Activated CD4-positive, alpha-beta T cell treated with anti-CD3 and anti-CD28 coated beads, Interleukin-2, amount 50 U/mL, for 16 hours (primary cell): ENCODE measurements at places on chromosomes 1 and 21.
A peak's percentile ranks its signal among the peaks of the same experiment; 100 is the strongest.

GRCh38 chr1:10400013-10400412 lies 1.1 kb downstream of the PGD start:
- DNase-seq: no peak

GRCh38 chr1:229629261-229629660 lies 3.2 kb downstream of the URB2 start:
- no peak for DNase-seq

GRCh38 chr1:43836267-43836951 lies 97.2 kb upstream of the ARTN start:
- DNase-seq: peak; percentile 17

GRCh38 chr1:54986025-54986424 lies 5.6 kb downstream of the TMEM61 start:
- no peak for DNase-seq

- DNase-seq: no peak
Measured at GRCh38 chr1:91613595-91613994, 112.9 kb downstream of the CDC7 start.

GRCh38 chr1:25019337-25020172 lies 89.5 kb upstream of the RUNX3 start:
- no peak for DNase-seq

DNA sequence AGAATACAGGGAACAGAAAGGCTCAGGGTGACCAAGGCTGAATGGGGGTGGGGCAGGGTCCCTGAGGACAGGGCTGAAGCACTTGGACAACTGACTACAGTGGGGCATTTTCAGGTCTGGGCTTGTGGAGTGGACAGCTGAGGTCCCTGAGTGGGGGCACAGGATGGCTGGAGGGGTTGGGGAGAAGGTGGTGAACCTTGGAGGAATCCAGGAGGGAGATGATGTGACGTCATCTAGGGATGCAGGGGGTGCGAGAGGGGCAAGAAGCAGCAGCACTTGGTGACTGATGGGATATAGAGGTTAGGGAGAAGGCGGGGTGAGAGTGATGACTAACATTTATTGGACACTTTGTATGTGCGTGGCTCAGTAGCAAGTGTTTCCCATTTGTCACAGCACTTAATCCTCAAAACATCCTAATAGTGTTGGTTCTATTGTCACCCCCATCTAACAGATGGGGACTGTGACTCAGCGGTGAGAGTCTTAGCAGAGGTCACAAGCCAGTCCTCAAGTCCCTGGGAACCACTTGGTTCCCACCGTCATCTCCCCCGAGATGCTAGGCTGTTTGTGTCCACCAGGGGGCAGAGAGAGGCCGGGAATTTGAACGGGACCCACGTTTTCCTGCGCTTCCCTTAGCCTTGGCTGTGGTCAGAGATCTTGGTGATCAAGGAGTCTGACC lies 27.9 kb upstream of the BMP8B start:
- peak; percentile 51 for DNase-seq

GRCh38 chr21:38983560-38983959 lies 177.8 kb downstream of the ETS2 start:
- DNase-seq: no peak
